T-helper 17 cell (primary cell): ENCODE measurements at places on chromosomes 7 and 10. TPM values are rescaled to one million over a fixed set of nuclear protein-coding genes. Genes with fewer than 3 reads are reported as not detected.

Gene HSPA14
- total RNA-seq = 24.7 TPM

Gene CPA4
- total RNA-seq = not detected

Gene OR2A42
- total RNA-seq = 0.07 TPM

Gene DHTKD1
- 10.3 TPM for total RNA-seq

Gene HMX2
- total RNA-seq = not detected

Gene AKR1C3
- total RNA-seq = 1.4 TPM

Gene CRYGN
- not detected for total RNA-seq

Gene SLC18A3
- total RNA-seq = not detected
